ENCODE measurements at places on chromosomes 16 and 17.
A peak's percentile ranks its signal among the peaks of the same experiment; 100 is the strongest.

- DNase-seq = peak; percentile 87
These were observed 109.1 kb downstream of the ZFHX3 start for GRCh38 chr16:72938795-72939164.

DNA sequence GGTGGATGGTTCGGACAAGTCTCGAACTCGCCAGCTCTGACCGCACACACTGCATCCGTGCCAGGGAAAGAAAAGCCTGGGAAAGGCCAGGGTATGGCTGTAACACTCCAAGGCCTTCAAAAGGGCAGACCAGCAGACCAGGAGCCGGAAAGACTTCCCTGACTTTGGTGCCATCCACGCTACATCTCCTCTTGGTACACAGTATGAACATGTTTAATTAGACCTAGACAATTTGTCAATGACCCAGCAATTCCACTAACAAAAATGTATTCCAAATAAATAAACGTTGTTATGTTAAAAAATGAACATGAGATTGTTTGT lies 637 bp upstream of the HDAC5 start:
- DNase-seq = no peak

- no peak for DNase-seq
These were observed 560.6 kb downstream of the TOX3 start for GRCh38 chr16:51986301-51986700.

DNA sequence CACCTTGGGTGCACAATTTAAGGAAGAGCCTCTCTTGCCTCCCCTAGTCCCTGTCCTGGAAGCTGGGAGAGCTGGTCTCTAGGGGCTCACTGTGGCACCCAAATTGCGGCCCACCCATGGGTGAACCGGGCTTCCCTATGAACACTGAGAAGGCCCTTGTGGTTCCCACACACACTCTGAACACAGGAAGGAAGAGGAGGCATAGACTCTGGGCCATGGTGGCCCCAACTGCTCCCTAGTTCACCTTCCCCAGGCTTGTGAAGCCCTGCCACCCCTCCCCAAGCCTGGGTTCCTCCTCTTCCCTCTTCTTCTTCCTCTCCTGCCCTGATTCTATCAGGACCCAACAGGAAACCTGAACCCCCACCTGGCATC lies 10.5 kb downstream of the SREBF1 start:
- DNase-seq = no peak

GRCh38 chr17:39729280-39729851 lies 966 bp downstream of the MIEN1 start:
- DNase-seq = no peak

GRCh38 chr17:72590382-72590781 lies 469.6 kb downstream of the SOX9 start:
- DNase-seq = no peak

DNA sequence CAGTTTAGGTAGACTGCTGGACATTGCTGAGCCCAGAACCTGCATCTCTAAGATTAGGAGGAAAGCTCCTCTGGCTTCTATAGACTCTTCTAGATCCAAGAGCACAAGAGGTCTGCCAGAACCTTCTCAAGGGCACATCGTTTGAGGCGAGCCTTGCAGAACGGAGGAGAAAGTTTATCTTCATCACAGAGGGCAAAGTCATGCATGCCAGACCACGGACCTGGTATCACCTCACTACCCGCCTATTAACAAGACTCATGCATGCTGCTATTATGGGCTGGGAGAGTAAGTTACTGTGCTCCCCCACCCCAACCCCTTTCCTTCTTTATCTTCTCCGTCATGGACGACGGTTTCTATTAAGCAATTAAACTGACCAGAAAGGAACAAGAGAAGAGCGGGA lies 23.3 kb downstream of the MYH11 start:
- no peak for DNase-seq

GRCh38 chr17:8125154-8125946 lies 1.4 kb upstream of the HES7 start:
- peak; percentile 75 for DNase-seq

DNA sequence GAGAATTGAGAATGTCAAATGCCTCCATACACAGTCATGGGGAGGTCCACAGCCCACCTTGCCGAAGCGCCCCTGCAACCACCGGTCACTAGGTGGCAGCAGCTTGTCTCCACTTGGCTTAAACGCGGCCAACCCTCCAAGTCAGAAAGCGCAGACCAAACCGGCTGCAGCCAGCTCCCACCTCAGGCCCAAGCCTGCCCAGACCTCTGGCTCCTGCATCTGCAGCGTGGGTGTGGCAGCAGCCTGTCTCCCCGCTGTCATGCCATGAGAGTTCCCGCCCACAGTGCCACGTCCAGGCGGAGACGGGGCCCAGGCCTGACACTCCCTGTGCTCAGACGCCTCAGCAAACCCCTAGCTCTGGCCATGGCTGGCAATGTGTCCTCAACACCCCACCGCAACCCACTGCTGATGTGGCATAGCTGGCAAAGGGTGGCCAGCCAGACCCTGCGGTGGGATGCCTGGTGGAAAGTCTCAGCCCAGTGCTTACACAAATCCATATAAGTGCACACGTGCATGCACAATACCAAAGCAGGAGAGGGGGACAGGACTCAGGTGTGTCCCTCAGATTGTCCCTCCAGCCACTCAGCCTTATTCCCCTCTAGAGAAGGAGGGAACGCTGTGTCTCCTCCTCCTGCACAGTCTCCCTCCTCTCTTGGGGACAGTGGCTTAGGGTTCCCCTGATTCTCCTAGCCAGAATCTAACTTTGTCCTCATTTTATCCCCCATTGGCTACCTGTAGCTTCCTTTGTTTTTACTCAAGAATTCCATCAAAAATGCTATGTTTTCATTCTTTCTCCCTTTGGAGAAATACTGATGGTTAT lies 10.9 kb downstream of the COPZ2 start:
- peak; percentile 72 for DNase-seq

GRCh38 chr16:84599521-84600202 lies 18.2 kb downstream of the COTL1 start:
- DNase-seq = peak; percentile 64

- DNase-seq = no peak
These were observed 9.8 kb upstream of the RNF157 start for GRCh38 chr17:76250141-76250540.

DNA sequence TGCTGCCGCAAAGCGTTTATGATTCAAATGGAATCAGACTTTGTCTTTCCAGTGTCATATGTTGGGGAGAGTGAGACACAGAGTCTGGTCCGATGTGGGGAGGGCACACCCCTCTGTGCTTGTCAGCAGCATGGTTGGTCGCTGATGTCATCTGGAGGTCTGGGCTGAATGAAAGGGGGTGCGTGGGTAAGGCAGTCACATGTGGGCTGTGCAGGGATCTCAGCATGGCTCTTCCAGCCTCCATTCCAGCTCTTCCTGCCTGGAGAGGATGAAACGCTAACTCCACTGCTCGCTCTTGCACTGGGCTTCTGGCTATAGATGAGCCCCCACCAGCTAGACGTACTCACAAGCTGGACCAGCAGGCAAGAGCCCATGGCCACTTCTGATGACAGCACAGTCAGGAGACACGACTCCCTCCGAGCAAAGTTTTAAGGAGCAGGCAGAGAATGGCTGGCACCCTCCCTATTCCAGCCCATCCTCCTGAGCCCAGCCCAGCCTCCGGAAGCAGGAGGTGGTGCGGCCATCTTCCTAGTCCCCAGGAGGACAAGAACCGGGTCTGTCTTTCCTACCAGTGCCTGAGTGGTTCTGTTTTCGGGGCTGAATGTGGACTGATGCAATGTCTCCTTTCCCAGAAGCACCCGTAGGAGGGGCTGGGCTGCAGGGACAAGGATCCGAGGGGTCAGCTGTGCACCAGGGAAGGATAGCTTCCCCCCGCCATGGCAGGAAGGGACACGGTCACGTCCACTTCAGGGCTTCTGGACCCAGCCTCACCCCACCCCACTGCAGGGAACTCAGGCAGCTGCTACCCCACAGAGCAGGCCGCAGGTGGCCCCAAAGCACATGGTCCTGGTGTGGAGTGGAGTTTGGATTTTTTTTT lies 41.5 kb upstream of the CBFA2T3 start:
- DNase-seq = no peak
